Esophagus mucosa (tissue), 1 donor: ENCODE measurements at places on chromosomes 6 and 20. TPM values are rescaled to one million over a fixed set of nuclear protein-coding genes. Genes with fewer than 3 reads are reported as not detected.

DNA sequence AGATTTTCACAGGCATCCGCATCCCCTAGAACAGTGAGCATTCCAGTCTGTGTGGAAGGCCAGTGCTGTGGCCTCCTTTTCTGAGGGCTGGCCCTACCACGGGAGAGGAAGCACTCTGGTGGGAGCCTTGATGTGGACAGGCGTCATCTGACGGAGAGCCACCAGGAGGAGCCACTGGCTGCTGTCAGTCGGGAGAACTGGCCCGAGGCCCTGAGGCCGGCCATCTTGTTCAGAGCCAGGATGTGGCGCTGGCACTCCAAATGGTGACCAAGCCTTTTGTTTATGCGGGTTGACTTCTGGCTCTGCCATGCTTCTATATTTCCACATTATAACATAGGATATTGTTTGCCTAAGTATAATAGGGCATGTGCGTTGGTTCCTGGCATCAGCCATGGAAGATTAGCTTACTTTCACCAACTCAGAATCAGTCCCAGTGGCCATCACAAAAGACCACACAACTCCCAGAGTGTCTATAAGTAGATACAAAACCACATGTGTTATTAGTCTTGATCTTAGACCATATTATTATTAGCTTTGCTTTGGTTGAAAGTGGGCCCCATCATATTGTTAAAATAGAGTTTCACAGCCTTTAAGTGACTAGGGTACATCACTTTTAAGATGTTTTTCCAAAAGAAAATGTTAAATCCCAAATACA, 273.9 kb upstream of the TAB2 start:
- ATAC-seq: no peak

DNA sequence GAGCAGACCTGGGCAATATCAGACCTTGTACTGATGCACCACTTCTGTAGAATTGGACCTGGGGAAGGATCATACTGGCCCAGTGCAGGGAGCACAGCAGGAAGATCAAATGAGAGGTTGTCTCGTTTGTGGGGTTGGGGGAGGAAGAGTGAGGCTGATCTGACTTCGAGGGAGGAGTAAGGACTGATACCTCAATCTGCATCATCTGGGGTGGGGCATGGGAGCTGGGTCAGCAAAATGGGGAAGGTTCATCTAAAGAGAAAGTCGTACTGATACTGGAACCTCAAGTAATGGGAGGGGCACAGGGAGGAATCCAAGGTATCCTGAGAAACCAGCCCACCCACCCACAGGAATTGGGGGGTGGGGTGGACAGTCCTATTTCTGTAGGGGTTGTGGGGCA, 3.7 kb downstream of the RNF39 start:
- no peak for ATAC-seq

- ATAC-seq: peak; percentile 73
Measured at GRCh38 chr6:15423286-15423993, 177.6 kb downstream of the JARID2 start.

DNA sequence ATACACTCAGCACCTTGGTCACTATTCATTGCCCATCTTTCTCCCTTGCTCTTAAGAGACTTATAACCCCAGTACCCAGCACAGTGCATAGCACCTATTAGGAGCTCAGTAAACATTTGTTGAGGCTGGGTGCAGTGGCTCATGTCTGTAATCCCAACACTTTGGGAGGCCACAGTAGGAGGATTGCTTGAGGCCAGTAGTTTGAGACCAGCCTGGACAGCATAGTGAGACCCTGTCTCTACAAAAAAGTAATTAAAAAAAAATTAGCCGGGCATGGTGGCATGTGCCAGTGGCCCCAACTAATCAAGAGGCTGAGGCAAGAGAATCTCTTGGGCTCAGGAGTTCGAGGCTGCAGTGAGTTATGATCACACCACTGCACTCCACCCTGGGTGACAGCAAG, 8.2 kb upstream of the EIF2S2 start:
- ATAC-seq: no peak

MCHR2 gene
- not detected for total RNA-seq

DNA sequence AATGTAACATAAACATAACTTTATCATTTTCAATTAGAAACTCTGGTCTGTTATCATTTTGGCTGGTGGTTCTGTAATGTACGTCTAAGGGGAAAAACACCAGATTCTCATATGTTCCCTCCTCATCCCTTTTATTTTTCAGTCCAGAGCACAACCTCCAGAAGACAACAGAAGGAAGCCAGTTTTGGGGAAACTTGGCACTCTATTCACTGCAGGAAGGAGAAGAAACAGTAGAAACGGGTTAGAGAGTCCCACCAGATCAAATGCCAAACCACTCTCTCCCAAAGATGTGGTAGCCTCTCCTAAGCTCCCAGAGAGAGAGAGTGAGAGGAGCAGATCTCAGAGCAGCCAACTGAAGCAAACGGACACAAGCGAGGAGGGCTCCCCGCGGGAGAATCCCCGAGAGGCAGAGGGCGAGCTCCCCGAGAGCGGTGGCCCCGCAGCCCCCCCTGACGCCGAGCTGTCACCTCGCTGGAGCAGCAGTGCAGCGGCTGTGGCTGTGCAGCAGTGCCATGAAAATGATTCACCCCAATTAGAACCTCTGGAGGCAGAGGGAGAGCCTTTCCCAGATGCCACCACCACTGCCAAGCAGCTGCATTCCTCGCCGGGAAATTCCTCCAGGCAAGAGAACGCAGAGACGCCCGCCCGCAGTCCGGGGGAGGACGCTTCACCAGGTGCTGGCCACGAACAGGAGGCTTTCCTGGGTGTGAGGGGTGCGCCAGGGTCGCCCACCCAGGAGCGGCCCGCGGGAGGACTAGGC, 117.8 kb downstream of the RTN4IP1 start:
- ATAC-seq: peak; percentile 18

C6orf58 gene
- not detected for total RNA-seq

DNA sequence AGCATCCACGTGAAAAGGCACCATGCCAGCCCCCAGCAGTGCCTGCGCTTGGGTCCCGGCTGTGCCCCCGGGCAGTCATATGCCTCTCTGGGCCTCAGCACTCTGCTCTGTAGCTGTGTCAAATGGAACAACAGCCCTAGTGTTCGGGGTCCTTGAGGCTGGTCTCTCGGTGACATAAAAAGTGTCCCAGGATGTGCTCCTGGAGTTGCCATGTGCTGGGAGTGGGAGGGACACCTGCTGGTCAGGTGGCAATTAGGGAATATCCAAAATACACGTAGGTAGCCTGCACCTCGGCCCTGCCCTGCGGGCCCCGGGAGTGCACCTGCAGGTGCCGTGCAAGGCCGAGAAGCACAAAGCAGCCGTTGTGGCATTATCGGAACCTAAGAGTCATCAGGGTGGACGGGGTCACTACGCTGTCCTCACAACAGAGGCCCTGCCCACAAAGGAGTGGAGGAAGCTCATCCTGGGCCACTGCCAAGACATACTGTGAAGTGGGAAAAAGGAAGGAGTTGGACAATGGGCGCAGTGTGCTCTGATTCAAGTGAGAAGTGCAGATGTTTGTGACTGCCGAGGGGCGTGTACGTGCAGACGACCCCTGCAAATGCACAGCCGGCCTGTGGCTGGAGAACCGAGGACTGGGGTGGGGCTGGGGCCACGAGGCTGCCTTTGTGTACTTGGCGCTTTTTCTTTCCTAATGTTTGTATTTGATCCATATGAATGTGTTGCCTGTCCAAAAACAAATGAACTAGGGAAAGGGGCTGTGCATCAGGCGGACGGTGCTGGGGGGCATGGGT, 24.6 kb downstream of the SLCO4A1 start:
- ATAC-seq: peak; percentile 54

- no peak for ATAC-seq
Measured at GRCh38 chr6:7685276-7685675, 40.6 kb upstream of the BMP6 start.

PPP1R14C gene
- 36.0 TPM for total RNA-seq

PRRT1 gene
- total RNA-seq: 0.40 TPM

GRCh38 chr20:19668418-19668817, 89.6 kb upstream of the RIN2 start:
- ATAC-seq: no peak

DNA sequence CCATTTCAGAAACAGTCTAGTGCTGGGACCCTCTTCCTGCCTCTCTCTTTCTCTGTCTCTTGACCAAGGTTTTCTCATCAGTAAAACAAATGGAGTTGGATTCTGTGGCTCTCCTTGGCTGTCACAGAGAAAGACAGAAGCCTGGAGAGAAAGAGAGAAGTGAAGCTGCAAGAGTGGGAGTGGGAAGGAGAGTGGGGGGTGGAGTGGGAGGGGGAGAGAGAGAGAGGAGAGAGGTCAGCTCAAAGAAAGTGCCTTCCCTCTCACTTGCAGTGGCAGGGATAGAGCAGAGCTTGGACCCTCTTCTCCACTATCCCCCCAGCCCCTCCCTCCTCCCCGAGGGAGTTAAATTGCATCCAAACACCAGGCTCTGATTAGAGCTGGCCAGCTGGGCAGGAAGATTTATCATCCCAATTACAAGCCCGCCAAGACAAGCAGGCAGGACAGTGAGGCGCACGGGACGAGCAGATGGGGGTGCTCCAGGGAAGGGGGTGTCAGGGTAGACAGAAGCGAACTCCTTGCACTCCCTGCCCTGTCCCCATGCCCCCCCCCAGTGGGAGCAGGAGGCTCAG, 74.3 kb downstream of the CD40 start:
- no peak for ATAC-seq

MEP1A gene
- total RNA-seq: not detected

CDSN gene
- 0.08 TPM for total RNA-seq

DNA sequence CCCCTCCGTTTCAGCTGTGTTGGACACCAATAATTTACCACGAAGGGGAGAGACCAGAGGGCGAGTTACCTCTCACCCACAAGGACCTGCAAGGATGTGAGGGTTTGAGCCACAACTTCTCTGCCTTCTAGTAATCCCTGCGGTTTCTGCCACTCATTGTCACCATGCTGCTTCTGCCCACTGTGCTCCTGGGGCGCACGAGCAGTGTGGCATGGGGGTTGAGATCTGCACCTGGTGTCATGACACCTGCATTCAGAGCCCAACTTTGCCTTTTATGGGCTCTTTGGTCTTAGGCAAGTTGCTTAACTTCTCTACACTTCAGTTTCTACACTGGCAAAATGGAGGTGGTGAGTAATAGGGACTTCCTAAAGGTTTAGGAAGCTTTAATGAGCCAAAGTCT, 84.9 kb downstream of the SOBP start:
- no peak for ATAC-seq

WFDC12 gene
- 5.1 TPM for total RNA-seq

PAX1 gene
- not detected for total RNA-seq

DNA sequence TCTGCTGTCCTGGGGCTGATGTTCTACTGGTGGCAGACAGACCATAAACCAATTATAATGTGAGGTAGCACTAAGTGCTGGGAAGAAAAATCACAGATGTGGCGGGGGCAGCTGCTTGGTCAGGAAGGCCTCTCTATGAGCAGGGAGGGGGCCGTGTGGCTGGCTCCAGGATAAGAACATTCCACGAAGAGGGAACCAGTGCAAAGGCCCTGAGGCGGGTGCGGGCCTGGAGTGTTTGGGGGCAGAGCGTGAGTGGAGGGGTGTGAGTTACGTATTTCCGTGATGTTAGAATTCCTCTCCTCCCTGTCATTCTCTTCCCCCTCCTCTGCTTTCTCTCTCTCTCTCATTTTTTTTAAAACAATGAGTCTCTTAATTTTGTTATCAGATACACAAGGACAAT, 67.2 kb downstream of the CEBPB start:
- ATAC-seq: no peak

GRCh38 chr6:10463491-10464481, 48.9 kb upstream of the TFAP2A start:
- no peak for ATAC-seq

- ATAC-seq: peak; percentile 49
Measured at GRCh38 chr20:17570347-17571152, 675 bp downstream of the DSTN start.

- no peak for ATAC-seq
Measured at GRCh38 chr20:9660236-9660868, 146.0 kb downstream of the LAMP5 start.

- peak; percentile 76 for ATAC-seq
Measured at GRCh38 chr6:27873021-27873940, 38.9 kb downstream of the OR2B2 start.

DNA sequence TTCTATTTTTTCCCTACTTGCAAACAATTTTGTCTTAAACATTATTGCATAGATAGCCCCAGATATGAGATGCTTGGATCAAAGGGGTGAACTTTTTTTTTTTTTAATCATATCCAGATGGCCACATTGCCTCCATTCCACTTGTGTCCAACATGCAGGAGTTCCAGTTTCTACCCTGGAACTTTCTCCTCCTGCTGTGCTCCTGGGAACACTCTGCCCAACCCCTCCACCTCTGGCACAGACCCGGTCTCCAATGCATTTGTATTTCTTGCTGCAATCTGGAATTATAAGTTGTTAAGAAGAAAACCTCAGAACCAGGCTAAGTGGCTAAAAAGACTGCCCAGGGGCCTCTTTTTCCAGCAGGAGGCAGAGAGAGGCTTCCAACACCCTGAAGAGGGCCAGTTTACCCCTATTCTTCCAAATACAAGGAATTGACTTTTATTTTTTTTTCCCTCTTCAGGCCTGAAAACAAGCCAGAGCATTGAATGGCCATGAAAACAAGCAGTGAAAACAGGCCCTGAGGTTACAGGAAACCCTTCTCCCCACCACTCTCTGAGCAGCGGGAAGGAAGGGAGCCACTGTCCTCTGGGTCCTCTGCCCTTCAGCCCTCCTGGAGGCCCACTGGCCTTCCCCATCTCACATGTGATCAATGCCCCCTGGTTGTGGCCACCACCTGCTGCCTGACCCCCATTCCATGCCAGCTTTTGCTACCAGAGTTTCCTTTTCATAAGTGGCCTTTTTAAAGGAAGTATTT, 44.3 kb downstream of the PDYN start:
- ATAC-seq: no peak

GRCh38 chr6:85464722-85465150, 14.9 kb downstream of the NT5E start:
- peak; percentile 88 for ATAC-seq

GRCh38 chr6:124858564-124858963, 103.7 kb upstream of the RNF217 start:
- peak; percentile 20 for ATAC-seq

GRCh38 chr20:57104651-57105204, 161.7 kb downstream of the BMP7 start:
- no peak for ATAC-seq

SYNCRIP gene
- 90.9 TPM for total RNA-seq

POFUT1 gene
- 18.3 TPM for total RNA-seq

DNA sequence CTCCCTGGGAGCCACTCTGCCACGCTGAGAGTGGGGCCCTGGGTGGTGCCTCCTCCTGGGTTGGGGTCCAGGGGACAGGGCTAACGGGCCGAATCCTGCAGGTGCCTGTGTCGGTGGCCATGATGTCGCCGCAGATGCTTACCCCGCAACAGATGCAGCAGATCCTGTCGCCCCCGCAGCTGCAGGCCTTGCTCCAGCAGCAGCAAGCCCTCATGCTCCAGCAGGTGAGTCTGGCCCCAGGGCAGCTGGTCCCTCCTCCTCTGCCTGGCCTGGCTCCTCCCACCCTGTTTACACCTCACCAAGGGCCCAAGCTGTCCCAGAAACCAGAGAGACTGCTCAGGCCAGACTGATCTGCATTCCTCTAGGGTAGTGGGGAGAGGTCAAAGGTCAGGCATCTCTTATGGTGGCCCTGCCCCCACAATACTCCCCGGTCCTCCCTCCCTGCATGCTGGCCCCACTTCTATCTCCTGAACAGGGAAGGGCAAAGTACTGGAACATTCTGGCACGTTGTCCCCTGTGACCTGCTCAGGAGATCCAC, 38.6 kb downstream of the FOXP4 start:
- peak; percentile 51 for ATAC-seq

BPIFB1 gene
- total RNA-seq: 8.3 TPM
